T-helper 22 cell (primary cell): ENCODE measurements at places on chromosomes 16 and 17.

GRCh38 chr17:9291912-9292560 lies 270.7 kb downstream of the NTN1 start:
- DNase-seq, result no peak

DNA sequence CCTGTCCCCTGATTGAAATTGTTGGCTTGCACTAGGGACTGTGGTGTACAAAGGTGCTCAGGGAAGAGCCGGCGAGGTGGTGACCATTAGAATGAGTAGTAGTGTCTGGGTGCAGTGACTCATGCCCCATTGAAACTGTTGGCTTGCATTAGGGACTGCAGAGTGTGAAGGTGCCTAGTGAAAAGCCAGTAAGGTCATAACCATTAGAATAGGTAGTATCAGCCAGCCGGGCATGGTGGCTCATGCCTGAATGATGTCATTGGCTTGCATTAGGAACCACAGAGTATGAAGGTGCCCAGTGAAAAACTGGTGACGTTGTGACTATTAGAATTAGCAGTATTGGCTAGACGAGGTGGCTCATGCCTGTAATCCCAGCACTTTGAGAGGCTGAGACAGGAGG lies 78.9 kb downstream of the ABCC6 start:
- no peak for DNase-seq

GRCh38 chr16:1309888-1310831 lies 724 bp downstream of the UBE2I start:
- DNase-seq, result peak; percentile 57

DNA sequence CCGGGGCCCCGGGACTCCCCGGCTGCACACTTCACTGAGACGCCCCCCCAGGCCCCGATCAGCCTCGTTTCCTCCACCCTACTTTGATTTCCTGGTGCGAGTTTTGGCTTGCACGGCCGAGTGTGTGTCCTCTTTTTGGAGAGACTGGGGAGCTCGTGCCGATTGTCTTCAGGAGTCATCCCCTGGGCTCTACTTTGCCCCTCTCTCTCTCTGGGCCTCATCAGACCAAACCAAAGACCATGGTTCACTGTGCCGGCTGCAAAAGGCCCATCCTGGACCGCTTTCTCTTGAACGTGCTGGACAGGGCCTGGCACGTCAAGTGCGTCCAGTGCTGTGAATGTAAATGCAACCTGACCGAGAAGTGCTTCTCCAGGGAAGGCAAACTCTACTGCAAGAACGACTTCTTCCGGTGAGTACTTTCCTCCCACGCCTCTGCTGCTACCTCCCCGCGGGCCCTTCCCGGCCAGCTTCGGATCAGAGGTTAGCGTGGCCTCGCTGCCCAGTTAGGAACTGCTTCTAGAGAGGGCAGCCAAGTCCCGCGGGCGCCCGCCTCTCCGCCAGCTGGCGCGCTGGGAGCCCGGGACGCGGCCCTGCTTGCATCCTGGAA lies 787 bp downstream of the LHX1 start:
- no peak for DNase-seq

- no peak for DNase-seq
These were observed 5.6 kb upstream of the PVALEF start for GRCh38 chr17:81159611-81160265.

- DNase-seq, result no peak
These were observed 1307.2 kb downstream of the CDH8 start for GRCh38 chr16:60729051-60729450.

DNA sequence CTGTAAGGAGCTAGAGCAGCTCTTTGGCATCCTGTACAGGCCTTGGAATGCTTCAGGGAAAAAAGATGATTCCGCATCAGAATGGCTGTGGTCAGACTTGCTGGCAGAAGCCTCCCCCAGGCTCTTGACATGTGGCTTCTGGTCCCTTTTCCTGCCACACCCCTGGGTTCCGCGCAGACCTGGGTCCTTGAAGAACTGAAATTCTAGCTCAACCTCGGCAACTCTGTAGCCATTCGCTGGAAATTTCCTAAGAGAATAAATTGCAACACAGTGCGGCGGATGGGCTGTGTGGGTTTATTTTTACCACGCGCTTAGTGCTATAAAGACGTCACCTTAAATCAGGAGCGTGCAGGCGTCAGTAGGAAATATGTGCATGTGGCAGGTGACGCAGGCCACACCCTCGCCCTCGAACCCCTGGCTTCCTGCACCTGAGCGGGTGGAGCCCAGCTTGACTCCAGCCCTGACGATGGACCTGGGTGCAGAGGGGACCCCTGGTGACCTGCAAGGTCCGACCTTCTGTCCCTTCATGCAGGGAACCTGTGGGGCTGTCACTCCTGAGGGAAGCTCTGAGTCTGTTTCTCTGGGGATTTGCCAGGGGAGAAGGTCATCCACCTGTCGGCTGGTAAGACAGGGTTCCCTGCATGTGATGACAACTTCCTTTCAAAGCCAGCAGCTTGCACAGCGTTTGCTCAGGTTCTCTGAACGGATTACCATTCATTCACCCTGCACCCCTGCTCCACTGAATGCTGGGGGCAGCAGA lies 46.3 kb downstream of the METRNL start:
- DNase-seq, result no peak

DNA sequence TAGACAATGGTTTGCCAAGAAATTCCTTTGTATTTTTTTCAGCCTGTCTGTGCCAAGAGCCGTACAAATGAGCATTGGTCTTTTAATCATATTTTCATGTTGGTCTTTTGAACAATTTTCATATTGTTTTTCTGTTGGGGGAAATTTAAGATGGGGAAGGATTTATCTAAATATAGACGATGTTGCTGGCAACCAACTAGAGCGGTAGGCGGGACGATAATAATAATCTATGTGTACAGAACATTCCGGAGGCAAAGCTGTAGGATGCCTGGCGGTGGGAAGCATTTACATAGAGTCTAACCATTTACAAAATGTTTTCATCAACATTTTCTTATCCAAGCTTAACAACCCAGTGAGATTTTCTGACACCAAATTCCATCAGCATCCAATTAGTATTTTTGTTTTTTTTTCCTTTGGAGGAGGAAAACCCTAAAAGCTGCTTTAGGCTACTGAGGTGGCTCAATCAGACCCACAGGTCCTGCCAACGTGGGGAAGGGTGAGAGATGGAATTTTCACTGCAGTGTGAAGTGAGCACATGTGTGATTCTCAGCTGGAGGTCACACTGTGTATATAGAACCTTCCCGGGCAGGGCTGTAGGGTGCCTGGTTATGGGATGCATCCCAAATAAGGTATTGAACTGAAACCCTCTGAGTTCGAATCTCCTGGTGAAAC lies 11.7 kb upstream of the SEC14L1 start:
- DNase-seq, result no peak

GRCh38 chr17:15232517-15232915 lies 32.6 kb downstream of the PMP22 start:
- DNase-seq, result no peak

GRCh38 chr17:63609816-63610573 lies 9.3 kb downstream of the TACO1 start:
- DNase-seq, result no peak

GRCh38 chr17:75250009-75250471 lies 11.4 kb downstream of the GGA3 start:
- peak; percentile 41 for DNase-seq

DNA sequence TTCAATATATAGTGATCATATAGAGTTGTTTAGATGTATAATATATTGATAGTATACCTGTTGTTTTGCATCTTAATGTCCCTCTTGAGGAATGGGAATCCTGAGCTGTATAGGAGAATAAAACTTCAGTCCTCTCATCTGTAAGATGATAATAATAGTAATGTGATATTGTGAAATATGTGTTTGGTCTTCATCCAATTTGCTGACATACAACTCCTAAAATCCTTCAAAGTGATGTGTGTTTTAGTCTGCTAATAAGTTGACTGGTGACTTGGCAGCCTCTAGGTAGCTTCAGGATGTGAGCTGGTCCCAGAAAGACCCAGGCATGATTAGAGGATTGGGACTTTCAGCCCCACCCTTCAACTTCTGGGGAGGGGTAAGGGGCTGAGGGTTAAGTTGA lies 22.8 kb upstream of the NFAT5 start:
- no peak for DNase-seq

- DNase-seq, result no peak
These were observed 21.1 kb downstream of the ETV4 start for GRCh38 chr17:43524945-43525575.

DNA sequence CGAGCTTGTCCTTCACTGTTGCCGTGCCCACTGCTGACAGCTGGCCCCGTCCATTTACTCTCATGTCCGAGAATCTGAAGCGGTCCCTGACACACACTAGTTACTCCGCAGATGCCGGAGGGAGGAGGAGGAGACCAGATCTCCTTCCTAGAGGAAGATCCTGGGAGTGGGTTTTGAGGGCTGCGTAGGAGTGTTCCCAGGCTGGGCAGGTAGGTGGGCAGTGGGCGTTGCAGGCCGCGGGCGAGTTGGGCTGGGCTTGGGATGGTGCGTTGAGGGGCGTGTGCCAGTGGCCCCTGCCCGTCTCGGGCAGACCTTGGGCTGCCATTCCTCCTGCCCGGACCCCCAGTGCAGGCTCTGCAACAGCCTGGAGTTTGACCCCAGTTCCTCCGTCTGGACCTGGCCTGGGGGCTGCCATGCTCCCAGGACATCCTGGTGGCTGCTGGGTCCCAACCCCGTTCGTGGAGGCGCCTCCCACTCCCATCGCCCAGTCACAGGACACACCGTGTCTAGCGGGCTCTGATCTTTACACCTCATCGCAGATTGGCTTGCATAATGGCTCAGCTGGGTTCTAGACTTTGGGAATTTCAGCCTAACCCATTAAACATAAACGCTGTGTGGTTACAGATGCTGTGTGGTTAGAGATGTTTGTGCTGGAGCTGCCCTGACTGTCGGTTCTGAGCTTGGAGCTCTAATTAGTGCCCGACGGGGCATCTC lies 22.8 kb downstream of the CACNA1H start:
- no peak for DNase-seq

DNA sequence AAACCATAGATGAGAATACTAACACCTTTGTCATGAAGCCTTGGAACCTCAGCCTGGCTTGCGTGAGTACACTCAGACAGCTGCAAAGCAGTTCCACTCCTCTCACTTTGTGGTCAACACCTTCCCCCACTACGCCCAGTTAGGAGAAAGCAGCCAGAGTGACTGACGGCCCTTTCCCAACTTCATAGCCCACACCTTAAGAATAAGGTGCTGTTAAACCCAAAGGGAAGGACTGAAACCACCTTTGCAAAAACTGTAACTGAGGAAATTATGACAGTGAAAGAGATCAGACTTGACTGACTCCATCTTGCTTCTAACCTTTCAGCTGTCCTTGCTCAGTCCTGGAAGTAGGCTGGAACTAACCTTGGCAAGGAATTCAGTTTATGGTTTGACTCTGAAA lies 13.7 kb downstream of the N4BP1 start:
- DNase-seq, result no peak

DNA sequence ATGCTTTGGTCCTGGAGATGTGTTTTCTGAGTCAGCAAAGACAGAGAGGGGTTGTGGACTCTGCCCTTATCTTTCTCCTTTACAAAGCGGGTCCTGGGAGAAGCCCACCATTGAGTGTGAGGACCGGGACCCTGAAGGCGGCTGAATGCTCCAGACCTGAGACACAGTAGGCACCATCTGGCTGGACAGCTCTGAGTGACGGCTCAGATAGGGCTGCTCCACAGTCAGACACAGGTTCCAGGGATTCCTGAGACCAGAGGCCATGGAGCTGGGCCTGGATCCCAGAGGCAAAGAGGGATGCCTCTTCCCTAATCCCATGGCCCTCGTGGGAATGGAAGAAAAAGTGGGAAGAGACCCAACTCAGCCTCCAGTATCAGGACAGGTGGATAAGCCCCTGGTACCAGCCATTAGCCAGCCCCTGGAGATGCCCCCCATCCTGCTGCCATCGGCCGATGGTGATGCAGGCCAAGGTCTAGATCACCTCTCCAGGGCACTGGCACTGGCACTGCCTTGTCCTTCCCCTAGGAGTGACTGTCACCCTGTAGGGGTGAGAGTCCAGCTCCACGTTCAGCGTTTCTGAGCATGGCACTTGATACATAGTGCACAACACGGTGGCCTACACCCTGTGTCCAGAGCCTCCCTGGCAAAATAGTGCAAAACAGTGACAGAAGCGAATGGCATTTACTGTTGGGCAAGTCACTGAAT lies 4.7 kb downstream of the MMP15 start:
- DNase-seq, result no peak

GRCh38 chr17:67082107-67082506 lies 37.8 kb downstream of the CACNG1 start:
- no peak for DNase-seq

- DNase-seq, result no peak
These were observed 243.2 kb upstream of the GSE1 start for GRCh38 chr16:85369741-85370528.

DNA sequence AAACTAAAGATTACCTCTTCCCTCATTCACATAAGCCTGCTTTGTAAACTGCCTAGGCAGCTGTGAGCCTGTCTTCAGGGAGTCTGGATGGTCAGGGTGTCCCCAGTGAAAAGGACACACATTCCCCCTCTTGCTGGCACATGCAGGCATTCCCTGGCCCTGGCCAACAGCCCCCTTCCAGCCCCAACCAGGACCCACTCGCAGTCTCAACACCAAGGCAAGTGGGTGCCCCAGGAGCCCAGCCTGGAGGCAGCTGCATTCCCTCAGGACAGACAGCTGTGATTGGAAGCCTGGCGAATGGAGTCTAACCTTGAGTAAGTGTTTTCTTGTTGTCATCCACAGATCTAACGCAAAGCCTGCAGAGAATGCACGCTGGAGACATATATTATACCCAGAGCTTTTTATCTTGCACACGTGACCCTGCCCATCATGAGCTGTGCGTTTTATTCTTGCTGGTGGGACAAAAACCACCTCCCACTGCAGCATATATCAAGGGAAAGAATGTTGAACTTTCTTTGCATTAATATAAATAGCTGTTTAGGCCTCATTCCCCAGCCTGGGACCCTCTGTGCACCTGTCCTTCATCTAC lies 95.0 kb upstream of the LHX1 start:
- no peak for DNase-seq

- DNase-seq, result no peak
These were observed 6.4 kb downstream of the FLII start for GRCh38 chr17:18252160-18252559.

GRCh38 chr16:72793017-72793416 lies 254.9 kb downstream of the ZFHX3 start:
- DNase-seq, result no peak

GRCh38 chr16:47069841-47070584 lies 73.7 kb downstream of the NETO2 start:
- no peak for DNase-seq

DNA sequence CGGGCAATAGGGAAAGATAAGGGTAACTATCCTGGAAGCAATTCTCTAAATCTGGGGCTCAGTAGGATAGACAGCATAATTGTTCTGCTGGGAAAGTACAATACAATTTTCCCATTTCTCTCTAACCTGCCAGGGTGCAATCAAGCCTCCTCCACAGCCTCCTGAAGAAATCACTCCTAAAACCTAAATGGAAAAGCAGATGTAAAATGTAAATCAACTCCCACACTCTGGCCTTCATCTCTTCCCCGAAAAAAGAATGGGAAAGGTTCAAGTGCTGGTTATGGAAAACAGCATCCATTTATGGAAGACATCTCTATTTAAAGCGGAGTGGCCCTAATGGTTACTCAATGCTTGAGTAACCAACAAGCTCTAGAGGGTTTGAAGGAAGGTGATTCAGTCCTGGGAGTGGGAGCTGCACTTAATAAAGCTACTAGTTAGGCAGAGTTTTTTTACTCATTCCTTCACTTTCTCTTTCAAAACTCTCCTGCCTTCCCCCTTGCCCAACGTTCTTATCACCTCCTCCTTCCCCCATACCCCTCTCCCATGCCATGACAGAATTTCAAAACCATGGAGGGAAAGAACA lies 5.1 kb downstream of the MMD start:
- DNase-seq, result no peak
